ENCODE measurements at places on chromosomes 3 and 15.

DNA sequence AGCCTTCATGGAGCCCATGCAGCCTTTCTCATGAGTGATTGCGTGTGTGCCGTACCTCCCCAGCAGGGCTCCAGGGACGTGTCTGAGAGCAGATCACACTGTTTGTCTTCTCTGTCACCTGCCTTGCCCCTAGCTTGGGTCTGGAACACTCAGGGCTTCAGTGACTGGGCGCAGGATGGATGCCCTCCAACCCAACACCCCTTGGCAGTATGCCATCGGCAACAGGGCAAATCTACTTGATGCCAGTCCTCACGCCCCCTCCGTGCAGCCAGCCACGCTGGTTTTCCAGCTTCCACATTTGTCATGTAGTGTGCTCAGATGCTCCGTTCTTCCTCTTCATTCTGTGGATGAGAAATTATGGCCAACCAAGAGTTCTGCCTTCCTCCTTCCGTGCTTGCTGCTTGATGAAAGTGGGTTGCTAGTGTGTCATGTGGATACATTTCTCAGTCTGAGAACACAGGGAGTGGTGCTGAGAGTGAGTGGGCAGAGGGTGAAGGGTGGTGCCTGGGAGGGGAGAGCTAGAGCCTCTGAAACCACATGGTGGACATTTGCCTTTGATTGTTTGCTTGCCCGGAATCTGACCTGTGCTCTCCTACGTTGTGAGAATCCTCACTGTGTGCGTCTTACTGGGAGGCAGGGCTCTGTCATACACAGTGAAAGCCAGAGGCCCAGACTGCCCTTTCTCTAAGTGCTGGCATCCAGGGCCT, 97.2 kb downstream of the FAM43A start:
- no peak for DNase-seq

DNA sequence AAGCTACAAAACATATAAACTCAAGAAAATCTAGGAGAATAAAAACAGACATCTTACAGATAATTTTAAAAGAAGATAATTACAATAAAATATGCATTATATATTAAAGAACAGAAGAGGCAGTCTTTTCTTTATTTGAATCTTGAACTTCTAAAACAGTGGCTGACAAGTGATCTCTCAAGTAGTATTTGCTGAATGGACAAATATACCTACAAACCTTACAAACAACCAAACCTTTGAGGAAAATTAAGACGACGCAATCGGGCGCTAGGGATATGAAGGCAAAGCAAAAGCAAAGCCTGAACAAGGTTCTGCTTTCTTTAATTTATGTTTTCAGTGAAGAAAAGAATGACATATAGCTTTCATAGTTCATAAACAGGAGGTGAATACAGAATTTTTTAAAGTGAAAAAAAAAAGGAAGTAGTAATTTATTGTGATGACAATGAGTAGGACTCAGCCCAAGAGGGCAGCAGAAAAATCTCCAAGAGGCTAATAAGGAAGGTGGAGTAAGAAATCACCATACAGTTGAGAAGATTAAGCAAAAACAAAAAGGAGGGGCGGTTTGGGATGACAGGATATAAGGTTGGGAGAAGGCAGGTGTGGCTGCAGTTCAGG, 347.8 kb downstream of the TBC1D5 start:
- no peak for DNase-seq

- DNase-seq: no peak
Observed at GRCh38 chr3:194396859-194397756, 2.0 kb downstream of the GP5 start.

GRCh38 chr3:188939814-188940572, 231.8 kb upstream of the TPRG1 start:
- no peak for DNase-seq

- no peak for DNase-seq
Observed at GRCh38 chr15:92018535-92019239, 165.2 kb downstream of the SLCO3A1 start.

DNA sequence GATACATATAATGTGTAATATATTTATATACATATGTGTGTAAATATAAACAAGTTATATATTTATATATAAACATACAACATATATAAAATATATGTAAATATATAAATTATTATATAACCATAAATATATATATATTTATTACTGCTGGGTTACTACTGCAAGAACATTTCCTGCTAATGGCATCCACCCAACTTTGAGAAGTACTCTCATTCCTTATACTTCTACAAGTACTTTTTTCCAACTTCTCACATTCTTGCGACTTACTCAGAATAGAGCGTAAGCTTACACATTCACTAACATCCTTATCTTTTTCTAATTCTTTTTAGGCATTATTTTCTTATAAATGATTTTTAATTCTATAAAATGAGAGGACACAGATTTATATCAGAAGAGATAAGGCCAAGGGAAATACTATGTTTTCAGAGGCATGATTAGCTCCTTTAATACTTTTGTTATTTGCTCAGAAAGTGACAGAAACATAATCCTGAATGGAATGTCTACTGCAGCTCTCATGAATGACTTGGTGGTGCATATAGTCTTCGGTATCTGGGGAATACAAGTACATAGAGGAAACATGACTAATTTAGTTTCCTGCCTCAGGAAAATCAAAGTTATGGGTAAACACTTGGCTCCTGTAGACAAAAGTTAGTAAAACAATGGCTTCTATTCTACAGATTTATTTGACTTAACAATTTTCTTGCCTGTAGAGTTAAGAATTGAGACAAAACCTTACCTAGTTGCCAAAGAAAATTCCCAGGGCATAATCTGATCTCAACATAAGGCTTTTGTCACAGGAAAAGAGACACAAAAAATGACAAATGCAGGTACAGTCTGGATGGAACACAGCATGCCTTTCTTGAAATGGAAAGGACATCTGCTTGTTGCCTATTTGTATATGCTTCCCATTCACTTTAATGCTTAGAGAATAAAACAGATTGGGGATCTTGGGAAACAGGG, 453.9 kb downstream of the SQOR start:
- DNase-seq: no peak
